Right renal pelvis (tissue), 4 donors: ENCODE measurements at places on chromosomes 5 and 9.

GRCh38 chr5:144549580-144549979 is 378.9 kb downstream of the KCTD16 start:
- DNase-seq: peak; percentile 38

DNA sequence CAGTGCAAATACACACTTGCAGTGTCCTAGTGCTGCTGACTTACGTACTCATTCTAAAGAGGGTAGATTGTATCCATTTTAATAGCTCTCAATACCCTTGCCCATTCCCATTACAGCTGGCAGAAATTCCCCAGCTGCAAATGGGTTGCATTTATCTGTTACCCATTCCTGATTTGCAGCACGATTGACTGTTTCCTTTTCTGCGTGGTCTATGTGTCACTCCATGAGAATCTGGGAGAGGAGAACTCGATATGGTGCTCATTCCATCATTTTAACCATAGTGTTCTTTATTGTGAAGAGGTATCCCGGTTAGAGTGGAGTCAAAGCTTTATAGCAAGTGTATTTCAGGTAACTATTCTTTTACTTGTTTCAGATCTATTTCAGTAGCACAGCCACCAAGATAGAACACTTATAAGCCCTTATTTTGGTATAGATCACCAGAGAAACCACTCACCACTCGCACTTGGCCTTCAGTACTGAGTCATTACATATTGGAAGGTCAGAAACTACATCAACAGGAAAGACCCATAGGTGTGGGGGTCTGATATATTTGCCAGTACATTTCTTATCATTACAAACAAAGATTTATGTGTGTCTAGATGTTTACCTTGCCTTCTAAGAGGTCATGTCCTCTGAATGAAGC is 139.5 kb downstream of the MUSK start:
- no peak for DNase-seq

DNA sequence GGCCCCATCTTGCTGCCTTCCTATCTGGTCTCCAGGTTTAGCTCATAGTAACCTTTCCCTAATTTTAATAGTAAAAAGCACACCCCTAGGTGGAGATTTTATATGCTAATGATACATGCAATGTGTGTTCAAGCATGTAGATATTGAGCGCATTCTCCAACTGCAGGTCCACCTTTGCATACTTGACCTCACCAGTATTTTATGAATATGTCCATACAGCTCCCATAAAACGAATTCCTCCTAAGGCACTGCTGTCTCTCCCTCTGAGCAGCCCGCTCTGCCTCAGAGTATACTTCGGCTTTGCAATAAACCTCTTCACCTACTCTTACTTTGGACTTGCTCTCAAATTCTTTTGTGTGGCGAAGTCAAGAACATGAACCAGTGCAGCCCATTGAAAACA is 153.3 kb downstream of the RAB3C start:
- DNase-seq: no peak

DNA sequence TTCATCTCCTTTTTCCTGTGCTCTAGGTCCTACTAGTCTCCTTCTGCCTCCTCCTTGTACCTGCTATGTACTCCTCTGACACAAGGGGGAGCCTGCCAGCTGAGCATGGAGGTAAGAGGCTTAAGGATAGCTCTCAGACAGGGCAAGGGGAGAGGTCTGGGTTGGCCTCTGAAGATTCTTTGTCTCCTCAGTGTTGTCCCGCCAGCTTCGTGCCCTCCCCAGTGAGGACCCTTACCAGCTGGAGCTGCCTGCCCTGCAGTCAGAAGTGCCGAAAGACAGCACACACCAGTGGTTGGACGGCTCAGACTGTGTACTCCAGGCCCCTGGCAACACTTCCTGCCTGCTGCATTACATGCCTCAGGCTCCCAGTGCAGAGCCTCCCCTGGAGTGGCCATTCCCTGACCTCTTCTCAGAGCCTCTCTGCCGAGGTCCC is 3.8 kb downstream of the CREB3 start:
- DNase-seq: no peak

GRCh38 chr5:63255594-63255993 is 677.0 kb downstream of the LRRC70 start:
- DNase-seq: no peak
